ENCODE measurements at places on chromosomes 12 and 14. TPM values are rescaled to one million over a fixed set of nuclear protein-coding genes. Genes with fewer than 3 reads are reported as not detected.

Gene ADAM21
- total RNA-seq, result not detected

DNA sequence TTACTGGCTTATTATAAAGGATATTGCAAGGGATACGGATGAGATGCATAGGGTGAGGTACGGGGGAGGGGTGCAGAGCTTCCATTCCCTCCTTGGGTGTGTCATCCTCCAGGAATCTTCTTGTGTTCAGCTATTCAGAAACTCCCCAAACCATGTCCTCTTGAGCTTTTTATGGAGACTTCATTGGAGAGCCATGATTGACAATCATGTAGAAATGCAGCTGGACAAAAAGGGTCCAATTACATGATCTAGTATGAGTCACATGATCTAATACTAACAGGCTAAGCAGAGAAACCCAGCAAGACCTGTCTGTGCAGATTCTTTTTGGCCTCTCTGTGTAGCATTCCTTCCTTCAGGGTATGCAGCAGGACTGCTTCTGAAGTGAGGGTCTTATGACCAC is 23.9 kb upstream of the FLVCR2 start:
- no peak overlapping the region for H3K4me3 ChIP-seq
- H3K4me1 ChIP-seq, result no peaks in the 10 kb centered on the region
- no peaks in the 10 kb centered on the region for H3K36me3 ChIP-seq
- no peak overlapping the region for H3K27ac ChIP-seq
- peaks cover 1% of the 10 kb centered on the region for H3K27me3 ChIP-seq

- no peak overlapping the region for H3K27ac ChIP-seq
- H3K4me1 ChIP-seq, result no peaks in the 10 kb centered on the region
- no peaks in the 10 kb centered on the region for H3K27me3 ChIP-seq
- H3K4me3 ChIP-seq, result no peak overlapping the region
- no peaks in the 10 kb centered on the region for H3K36me3 ChIP-seq
These were observed 243.9 kb upstream of the ATXN7L3B start for GRCh38 chr12:74293689-74294131.

DNA sequence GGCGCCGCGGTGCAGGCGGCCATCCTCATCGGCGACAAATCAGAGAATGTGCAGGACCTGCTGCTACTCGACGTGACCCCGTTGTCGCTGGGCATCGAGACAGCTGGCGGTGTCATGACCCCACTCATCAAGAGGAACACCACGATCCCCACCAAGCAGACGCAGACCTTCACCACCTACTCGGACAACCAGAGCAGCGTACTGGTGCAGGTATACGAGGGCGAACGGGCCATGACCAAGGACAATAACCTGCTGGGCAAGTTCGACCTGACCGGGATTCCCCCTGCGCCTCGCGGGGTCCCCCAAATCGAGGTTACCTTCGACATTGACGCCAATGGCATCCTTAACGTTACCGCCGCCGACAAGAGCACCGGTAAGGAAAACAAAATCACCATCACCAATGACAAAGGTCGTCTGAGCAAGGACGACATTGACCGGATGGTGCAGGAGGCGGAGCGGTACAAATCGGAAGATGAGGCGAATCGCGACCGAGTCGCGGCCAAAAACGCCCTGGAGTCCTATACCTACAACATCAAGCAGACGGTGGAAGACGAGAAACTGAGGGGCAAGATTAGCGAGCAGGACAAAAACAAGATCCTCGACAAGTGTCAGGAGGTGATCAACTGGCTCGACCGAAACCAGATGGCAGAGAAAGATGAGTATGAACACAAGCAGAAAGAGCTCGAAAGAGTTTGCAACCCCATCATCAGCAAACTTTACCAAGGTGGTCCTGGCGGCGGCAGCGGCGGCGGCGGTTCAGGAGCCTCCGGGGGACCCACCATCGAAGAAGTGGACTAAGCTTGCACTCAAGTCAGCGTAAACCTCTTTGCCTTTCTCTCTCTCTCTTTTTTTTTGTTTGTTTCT is 1.7 kb downstream of the HSPA2 start:
- H3K27me3 ChIP-seq, result no peaks in the 10 kb centered on the region
- no peak overlapping the region for H3K4me3 ChIP-seq
- no peaks in the 10 kb centered on the region for H3K36me3 ChIP-seq
- H3K4me1 ChIP-seq, result peaks cover 5% of the 10 kb centered on the region
- H3K27ac ChIP-seq, result no peak overlapping the region
- DNase-seq, result no peak

GRCh38 chr12:114343585-114344302 is 62.2 kb downstream of the TBX5 start:
- H3K27me3 ChIP-seq, result no peaks in the 10 kb centered on the region
- no peak for DNase-seq
- H3K4me1 ChIP-seq, result no peaks in the 10 kb centered on the region
- no peak overlapping the region for H3K4me3 ChIP-seq
- H3K27ac ChIP-seq, result no peak overlapping the region

- H3K4me1 ChIP-seq, result peaks cover 15% of the 10 kb centered on the region
- H3K36me3 ChIP-seq, result no peaks in the 10 kb centered on the region
- H3K4me3 ChIP-seq, result no peak overlapping the region
- no peaks in the 10 kb centered on the region for H3K27me3 ChIP-seq
These were observed 154.4 kb upstream of the DIO3 start for GRCh38 chr14:101406921-101407320.

GRCh38 chr12:26058308-26058707 is 66.5 kb downstream of the BHLHE41 start:
- no peaks in the 10 kb centered on the region for H3K36me3 ChIP-seq
- peak; percentile 84 for DNase-seq
- H3K27ac ChIP-seq, result no peak overlapping the region
- H3K4me3 ChIP-seq, result no peak overlapping the region
- H3K4me1 ChIP-seq, result no peaks in the 10 kb centered on the region
- H3K27me3 ChIP-seq, result no peaks in the 10 kb centered on the region

DNA sequence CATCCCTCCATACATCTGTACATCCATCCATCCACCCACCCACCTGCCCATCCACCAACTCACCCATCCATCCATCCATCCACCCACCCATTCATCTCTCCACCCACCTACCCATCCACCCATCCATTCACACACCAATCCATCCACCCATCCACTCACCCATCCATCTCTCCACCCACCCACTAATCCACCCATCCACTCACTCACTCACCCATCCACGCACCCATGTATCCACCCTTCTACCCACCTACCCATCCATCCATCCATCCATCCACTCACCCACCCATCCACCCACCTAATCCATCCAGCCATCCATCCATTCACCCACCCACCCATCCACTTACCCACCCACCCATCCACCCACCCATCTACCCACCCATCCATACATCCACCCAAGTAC is 16.2 kb downstream of the GALNT9 start:
- no peak overlapping the region for H3K27ac ChIP-seq
- H3K4me1 ChIP-seq, result no peaks in the 10 kb centered on the region
- no peaks in the 10 kb centered on the region for H3K27me3 ChIP-seq
- no peak for DNase-seq
- H3K4me3 ChIP-seq, result no peak overlapping the region

DNA sequence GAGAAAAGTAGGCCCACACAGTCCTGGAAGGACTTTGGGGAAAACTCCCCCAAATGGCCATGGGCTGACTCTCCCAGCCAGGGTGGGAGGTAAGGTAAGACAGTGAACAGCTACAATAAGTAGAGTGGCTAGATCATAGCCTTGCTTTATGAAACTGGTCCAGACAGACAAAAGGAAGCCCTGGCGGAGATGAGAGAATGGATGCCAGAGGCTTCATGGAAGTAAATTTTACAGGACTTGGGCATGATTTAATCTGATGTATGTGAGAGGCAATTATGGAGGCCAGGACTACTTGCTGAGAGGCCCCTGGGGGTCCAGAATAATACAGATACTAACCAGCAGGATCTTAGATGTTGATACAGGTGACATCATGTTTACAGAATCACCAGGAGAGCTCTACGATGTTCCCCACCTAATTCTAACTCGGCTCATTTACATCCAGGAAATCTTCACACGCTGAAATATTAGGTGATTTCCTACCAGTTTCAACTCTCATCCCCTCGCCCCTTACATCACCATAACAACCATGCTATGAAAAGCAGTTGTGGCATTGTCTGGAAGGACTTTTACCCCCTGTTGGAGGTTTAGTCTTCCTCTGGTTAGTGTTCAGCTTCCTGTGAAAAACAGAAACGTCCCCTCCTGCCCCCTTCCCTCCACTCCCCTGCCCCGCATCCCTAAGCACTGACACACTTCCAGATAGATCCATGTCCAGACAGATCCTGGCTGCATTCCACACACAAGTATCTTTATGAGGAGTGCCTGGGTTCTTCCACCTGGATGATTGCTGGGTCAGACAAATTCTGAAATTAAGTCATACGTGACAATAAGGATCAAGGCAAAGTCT is 39.5 kb upstream of the NT5DC3 start:
- no peak for DNase-seq
- H3K27me3 ChIP-seq, result no peaks in the 10 kb centered on the region
- H3K4me1 ChIP-seq, result peaks cover 11% of the 10 kb centered on the region
- H3K4me3 ChIP-seq, result no peak overlapping the region

DNA sequence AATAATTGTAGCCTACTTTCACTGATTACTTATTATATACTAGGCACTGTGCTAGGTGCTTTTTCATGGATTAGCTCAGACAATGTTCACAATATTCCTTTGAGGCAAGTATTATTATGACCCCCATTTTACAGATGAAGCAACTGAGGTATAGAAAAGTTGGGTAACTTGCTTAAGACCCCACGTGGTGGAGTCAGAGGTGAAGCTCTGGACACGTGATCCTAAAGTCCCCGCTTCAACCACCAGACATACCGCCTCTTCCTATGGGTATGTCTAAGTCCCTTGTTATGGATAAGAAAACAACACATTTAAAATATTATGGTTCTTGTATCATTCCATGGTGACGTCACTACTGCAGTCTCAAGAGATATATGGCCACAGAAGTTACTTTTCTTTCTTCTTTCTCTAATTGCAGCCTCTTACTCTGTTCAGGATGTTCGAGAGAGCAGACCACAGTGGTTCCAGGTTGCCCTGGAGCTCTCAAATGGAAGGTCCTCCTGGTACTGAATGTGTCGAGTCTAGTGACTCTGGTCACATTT is 157.7 kb downstream of the HELB start:
- H3K27ac ChIP-seq, result no peak overlapping the region
- no peak overlapping the region for H3K4me3 ChIP-seq
- H3K27me3 ChIP-seq, result no peaks in the 10 kb centered on the region
- no peaks in the 10 kb centered on the region for H3K36me3 ChIP-seq
- H3K4me1 ChIP-seq, result no peaks in the 10 kb centered on the region

Gene SLC6A13
- not detected for total RNA-seq

GRCh38 chr14:67187826-67188225 is 1.4 kb upstream of the GARIN2 start:
- no peak overlapping the region for H3K4me3 ChIP-seq
- H3K36me3 ChIP-seq, result no peaks in the 10 kb centered on the region
- H3K27ac ChIP-seq, result no peak overlapping the region
